ENCODE measurements at places on chromosomes 12 and 14. TPM values are rescaled to one million over a fixed set of nuclear protein-coding genes. Genes with fewer than 3 reads are reported as not detected.

DNA sequence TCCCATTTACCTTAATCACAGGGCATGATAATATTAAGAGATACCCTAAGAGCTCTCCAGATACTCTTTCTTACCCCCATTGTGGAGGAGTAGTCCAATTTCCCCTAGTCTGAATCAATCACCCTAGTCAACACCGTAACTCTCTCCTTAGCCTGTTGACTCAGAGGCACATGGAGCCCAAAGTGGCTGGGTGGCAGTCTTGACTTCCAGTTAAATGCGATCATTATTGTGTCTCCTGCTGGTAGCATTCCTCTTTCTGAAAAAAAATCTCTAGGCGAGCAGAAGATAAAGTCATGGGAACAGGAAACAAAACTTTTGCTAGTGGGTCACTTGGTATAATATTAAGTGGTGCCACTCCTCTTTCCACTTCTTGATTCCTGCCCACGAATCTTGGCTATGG is 46.4 kb downstream of the EMP1 start:
- no peak for DNase-seq

DNA sequence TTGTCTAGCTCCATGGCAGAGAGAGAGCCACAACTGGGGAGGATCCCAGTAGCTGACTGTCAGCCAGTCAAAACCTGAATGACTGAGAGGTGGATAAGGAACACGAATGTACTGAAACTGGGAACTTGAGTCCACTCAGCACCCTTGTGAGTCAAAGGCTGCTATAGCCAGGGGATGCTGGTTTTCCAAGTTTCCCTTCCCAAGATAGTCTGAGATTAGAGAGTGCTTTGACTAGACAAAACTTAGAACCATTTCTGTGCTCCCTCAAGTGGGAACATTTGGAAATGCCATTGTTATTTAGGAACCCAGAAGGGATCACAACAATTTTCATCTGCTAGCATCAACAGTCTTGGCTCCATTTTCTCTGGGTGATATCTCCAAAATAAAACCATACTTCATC is 4.0 kb downstream of the PRKAG1 start:
- peak; percentile 29 for DNase-seq

DNA sequence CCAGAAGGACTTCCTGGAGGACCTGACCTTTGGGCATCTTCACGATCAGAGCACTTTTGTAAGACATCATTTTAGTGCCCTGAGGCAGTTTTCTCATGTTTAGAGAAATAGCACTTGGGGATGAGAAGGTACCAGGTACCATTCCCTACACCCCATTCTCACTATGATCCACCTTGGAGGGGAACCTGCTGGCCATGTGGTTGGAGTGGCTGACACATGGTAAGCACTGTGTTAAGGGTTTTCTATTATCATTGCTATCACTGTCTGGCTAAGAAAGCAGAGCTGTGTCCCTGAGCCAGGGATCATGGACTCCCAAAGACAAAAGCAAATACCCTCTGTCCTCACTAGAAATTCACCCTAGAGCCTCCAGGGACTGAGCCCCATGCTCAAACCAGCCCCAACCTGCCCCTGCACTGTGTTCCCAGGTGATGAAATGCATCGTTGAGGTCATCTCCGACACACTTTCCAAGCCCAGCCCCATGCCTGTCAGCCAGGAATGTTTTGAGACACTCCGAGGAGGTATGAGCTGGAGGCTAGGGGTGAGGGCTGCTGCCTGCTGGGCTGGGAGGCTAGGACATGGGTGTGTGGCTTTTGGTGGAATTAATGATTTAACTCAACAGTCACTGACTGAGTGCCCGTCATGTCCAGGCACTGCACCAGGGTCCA is 3.4 kb downstream of the CHGA start:
- no peak for DNase-seq

- DNase-seq: no peak
These were observed 452.4 kb upstream of the LRFN5 start for GRCh38 chr14:41154143-41154807.

DNA sequence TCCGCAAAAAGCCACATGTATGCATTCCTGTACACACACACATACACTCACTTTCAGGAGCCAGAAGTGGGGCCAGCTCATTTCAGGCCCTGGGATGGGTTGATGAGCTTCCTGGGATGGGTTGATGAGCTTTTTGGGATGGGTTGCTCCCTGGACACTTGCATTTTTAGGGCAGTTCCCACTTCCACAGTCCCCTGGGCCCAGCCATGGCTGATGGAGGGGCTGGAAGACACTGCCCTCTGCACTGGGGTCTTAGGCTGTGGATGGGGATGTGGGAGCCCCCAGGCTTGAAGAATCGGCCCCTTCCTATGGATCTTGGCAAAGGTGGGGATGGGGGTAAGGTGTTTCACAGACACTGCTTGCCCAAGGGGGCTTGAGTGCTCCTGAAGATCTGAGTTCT is 12.7 kb downstream of the ACVRL1 start:
- DNase-seq: no peak

GRCh38 chr12:11894890-11895289 is 175.8 kb upstream of the BCL2L14 start:
- no peak for DNase-seq

Gene IGFBP6
- 394 TPM for total RNA-seq

DNA sequence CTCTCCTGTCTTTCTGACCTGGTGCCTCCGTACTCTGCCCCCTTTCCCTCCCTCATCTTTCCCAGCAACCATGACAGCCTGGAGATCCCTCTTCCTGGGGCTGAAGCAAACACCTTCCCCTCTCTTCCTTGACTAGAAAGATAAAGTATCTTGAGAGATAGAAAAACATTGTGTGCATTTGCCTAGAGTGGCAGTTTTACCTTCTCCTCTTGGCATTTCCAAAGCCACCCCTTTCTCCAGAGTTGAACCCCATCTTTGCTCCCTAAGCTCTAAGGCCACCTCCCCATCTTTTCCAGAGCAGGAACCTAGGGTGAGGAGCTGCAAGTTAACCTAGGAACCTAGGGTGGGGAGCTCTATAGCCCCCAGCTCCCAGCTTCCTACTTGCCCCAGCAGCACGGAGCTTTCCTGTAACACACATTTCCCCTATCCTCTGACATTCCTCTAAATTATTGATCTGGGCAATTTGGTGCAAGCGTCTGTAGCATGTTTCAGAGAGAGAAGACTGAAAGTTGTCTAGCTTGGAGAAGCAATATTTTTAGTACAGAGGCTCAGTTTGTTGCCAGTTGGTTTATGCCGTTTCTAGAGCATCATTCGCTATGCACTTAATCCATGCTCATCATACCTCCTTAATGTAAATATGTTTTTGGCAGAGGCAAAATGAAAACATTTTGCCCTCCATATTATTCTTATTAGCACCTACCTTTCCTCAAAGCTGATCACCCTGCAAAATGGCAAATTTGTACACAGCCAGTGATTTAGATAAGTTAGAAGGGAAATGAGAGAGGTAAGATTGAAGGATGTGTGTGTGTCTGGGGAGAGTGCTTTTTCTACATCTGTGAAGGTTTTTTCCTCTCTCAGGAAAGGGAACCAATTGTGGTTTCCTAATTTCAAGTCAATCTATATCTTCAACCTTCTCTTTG is 5.4 kb upstream of the TBX3 start:
- DNase-seq: no peak

GRCh38 chr12:48296586-48297282 is 54.0 kb downstream of the ZNF641 start:
- peak; percentile 75 for DNase-seq

- no peak for DNase-seq
These were observed 628 bp upstream of the LLPH start for GRCh38 chr12:66131067-66131688.

GRCh38 chr12:127014079-127014478 is 1252.9 kb upstream of the TMEM132C start:
- DNase-seq: no peak

DNA sequence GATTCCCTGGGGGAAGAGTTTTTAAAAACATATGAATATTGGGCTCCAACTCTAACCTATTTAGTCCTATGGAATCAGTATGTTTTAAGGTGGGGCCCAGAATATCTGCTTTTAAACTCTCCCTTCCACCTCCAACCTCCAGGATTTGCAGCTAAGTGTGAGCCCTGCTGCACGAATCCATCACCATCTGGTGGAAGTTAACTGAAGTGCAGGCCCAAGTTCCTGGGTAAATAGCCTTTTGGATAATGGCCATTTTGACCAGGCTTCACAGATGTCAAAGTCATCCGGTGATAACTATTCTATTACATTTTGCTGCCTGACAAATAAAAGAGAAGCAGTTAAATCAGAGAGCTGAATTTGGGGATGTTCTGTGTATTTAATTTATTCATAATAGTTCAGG is 58.1 kb upstream of the RMST start:
- DNase-seq: peak; percentile 20

Gene MAP3K9
- total RNA-seq: 5.8 TPM

Gene IAPP
- total RNA-seq: not detected

Gene SERPINA10
- not detected for total RNA-seq

Gene PRB2
- not detected for total RNA-seq
